ENCODE measurements at places on chromosomes 1 and 21. TPM values are rescaled to one million over a fixed set of nuclear protein-coding genes. Genes with fewer than 3 reads are reported as not detected.
A peak's percentile ranks its signal among the peaks of the same experiment; 100 is the strongest.

DNA sequence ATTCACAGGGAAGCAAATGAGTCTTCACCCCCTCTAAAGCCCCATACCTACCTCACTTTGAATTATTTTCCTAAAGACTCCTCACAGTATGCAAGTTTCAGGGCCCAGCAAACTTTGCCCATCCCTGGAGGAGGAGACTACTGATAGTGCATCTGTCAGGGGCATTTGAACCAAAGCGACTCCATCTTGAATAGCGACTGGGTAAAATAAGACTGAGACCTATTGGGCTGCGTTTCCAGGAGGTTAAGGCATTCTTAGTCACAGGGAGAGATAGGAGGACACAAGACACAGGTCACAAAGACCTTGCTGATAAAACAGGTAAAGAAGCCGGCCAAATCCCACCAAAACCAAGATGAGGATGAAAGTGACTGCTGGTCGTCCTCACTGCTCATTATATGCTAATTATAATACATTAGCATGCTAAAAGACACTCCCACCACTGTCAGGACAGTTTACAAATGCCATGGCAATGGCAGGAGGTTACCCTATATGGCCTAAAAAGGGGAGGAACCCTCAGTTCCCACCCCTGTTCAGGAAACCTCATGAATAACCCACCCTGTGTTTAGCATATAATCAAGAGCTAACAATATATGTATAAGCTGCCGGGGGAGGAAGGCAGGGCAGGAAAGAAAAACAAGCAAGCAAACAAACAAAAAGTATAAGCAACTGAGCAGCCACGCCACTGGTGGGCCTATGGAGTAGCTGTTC is 3.3 kb upstream of the PKNOX1 start:
- DNase-seq, result no peak

GRCh38 chr1:47403321-47403910 is 12.7 kb upstream of the FOXE3 start:
- DNase-seq, result no peak

DNA sequence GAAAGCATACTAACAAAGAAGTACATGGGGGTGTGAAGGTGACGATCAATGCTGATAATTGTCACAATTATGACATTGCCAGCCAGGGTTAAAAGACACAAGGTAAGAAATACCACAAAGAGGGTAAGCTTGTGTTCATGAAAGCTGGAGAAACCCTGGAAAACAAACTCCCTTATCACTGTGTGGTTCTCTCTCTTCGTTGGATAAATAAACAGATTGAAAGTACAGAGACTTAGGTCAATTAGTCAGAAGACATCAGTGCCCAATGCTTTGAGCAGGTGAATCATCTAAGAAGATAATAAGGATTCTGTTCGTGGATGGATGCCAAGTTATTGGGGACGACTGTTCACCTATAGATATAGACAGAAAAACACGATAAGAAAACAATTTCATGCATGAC is 22.4 kb upstream of the FCER1A start:
- no peak for DNase-seq

DNA sequence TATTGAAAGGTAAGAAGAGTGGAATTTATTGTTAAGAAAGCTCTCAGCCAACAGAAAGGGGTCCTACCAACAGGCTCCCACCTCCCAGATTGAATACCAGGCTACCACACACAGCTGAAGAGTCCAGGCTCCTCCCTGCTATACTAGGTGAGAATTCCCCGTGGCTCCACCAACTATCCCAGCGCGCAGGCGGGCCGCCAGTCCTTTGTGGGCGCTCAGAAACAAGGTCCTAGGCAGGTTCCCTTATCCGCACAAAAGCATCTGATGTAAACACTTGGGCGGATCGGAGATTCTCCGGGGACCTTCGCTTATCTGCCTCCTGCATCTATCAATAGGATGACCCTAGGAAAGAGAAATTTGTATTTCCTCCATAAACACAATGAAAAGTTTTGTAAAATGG is 423.9 kb upstream of the ADGRL4 start:
- DNase-seq, result no peak

Gene PAPPA2
- total RNA-seq, result not detected

DNA sequence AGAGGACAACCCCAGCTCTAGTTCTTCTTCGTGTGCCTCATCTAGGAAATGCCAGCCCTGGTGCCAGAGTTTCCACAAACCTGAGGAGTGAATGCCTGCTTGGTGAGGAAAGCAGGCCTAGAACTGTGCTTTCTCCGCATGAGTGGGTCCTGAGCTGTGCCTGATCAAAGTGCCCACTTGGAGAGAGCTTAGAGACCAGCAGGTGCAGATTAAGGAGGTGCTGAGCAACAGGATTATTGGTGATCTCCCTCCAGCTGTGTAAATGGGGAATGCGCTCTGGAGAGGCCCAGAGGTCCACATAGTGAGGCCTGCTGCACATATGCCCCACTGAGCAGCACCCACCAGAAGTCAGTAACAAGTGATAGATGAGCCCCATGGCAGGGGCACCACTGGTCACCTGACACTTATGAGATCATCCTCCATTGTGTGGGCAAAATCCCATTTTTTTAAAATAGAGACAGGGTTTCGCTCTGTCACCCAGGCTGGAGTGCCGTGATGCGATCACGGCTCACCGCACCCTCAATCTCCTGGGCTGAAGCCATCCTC is 127.2 kb upstream of the ZC3H12A start:
- no peak for DNase-seq

DNA sequence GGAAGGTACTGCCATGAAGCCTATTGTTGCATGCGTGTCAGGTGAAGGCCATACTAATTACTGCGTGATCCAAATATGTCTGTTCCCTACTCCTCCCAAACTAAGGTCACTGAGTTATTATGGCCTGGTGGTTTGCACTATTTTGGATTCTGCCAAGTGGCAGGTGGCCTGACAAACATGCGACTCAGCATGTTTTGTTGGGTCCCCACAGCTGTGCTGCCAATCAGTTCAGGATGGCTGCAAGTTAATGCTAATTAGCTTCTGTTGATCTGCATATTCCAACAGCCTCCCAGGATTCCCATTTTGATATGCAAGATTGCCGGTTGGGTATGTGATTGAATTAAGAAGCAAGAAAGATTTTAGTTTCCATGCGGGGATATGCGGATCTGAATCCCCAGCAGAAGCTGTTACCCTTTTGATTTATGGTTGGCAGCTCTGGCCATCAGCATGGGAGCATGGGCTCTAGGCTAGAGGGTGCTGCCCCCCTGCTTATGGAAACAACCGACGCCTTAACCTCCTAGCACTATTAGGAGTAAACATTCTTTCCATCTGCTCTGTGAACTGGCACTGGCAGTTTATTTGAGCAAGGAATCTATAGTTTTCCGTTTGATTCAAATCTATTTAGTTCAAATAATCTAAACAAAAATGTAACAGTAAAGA is 429.8 kb upstream of the C1orf87 start:
- DNase-seq, result no peak

Gene BMP8B
- 3.5 TPM for total RNA-seq

DNA sequence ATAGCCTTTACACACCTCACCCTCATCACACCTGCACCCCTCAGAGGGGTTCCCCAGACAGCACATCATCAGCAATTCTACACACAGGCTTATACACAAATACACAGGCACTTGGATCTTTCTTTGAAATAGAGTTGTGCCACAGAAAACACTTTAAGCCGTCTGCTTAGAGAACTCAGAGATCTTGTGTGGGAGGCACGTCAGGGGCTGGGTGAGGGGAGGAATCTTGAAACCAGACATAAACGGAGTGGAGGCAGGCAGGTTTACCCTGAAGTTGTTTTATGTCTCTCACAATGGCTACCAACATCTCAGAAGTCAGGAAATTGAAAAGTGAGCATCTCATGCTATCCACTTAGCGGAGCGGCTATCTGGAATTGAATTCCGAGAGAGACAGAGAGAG is 151.9 kb upstream of the GJB5 start:
- DNase-seq, result no peak

- peak; percentile 50 for DNase-seq
These were observed 116.3 kb upstream of the CACYBP start for GRCh38 chr1:174883409-174883808.

Gene NFASC
- not detected for total RNA-seq

Gene CCDC181
- 0.56 TPM for total RNA-seq

Gene CDC42SE1
- total RNA-seq, result 35.2 TPM

Gene COL6A2
- not detected for total RNA-seq

Gene ZNF593OS
- total RNA-seq, result 1.6 TPM

Gene SPRR2A
- not detected for total RNA-seq

Gene MX2
- 1.9 TPM for total RNA-seq

Gene LMOD1
- not detected for total RNA-seq

Gene OPRD1
- 0.03 TPM for total RNA-seq

Gene NID1
- not detected for total RNA-seq

DNA sequence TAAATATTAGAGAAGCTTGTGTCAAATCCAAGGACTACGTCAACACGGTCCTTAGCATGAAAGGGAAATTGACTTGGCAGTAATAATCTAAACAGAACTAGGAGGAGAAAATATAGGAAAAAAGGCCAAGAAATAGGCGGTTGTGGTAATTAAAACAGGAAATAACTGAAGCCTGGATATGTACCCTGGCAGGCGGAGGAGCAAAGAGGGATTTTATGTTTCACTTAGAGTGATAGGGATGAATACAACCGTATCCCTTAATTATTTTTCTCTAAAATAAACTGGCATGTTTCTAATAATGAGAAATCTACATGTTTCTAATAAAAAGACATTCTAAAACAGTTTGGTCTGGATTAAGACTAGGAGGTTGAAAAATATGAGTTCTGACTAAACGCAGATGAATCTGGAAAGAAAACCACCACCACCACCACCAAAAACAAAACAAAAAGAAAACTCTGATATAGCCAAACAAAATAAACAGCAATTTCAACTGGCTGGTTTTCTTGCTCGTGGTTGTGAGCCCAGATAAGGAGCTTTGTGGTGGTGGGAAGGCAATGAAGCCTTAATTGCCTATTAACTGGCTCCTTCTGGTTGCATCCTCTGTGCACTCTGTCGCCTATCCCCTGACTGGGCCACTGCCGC is 334.2 kb upstream of the SNX7 start:
- no peak for DNase-seq

Gene SPATA21
- not detected for total RNA-seq

- no peak for DNase-seq
These were observed 119.4 kb downstream of the CAMTA1 start for GRCh38 chr1:6904476-6905170.

Gene PRDM16
- not detected for total RNA-seq

Gene GPA33
- 2.9 TPM for total RNA-seq

Gene SLC50A1
- 47.5 TPM for total RNA-seq

GRCh38 chr1:147223740-147224615 is 1.2 kb downstream of the FMO5 start:
- no peak for DNase-seq

- DNase-seq, result no peak
These were observed 16.6 kb upstream of the CLCA4 start for GRCh38 chr1:86530211-86530845.

DNA sequence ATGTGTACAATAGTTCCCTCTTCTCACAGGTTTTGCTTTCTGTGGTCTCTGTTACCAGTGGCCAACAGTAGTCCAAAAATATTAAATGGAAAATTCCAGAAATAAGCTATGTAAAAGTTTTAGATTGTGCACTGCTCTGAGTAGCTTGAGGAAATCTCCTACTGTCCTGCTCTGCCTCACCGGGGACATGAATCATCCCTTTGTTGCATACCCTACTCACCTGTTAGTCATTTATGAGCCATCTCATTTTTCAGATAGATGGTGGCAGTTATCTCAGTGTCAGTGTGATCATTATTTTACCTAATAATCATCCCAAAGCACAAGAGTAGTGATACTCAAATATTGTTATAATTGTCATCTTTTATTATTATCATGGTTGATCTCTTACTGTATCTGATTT is 688.1 kb downstream of the PLA2G4A start:
- DNase-seq, result no peak

Measured in HT-29 (cell line).